Omental fat pad (tissue), 4 donors: ENCODE measurements at places on chromosomes 16 and 17. TPM values are rescaled to one million over a fixed set of nuclear protein-coding genes. Genes with fewer than 3 reads are reported as not detected.

TBC1D3B gene
- total RNA-seq = 6.9 TPM

C16orf86 gene
- total RNA-seq = 8.2 TPM

TMEM132E gene
- not detected for total RNA-seq

ZSCAN10 gene
- not detected for total RNA-seq

ATP2C2 gene
- total RNA-seq = not detected

UTS2R gene
- total RNA-seq = not detected

C1QTNF8 gene
- total RNA-seq = not detected

CLEC18A gene
- 1.8 TPM for total RNA-seq

TAC4 gene
- not detected for total RNA-seq

CACNG5 gene
- total RNA-seq = not detected

ACSF3 gene
- 27.6 TPM for total RNA-seq

COPZ2 gene
- total RNA-seq = 44.2 TPM

HOXB13 gene
- total RNA-seq = not detected

BEAN1 gene
- 0.94 TPM for total RNA-seq

KIF2B gene
- total RNA-seq = not detected

ALOX12B gene
- total RNA-seq = not detected

MRC2 gene
- 22.2 TPM for total RNA-seq

KRTAP4-5 gene
- not detected for total RNA-seq

MYL11 gene
- not detected for total RNA-seq

ZNF423 gene
- total RNA-seq = 9.7 TPM

ELOB gene
- 181 TPM for total RNA-seq

MAPT gene
- 4.7 TPM for total RNA-seq

DPEP3 gene
- not detected for total RNA-seq

BTBD17 gene
- 0.36 TPM for total RNA-seq

TPSG1 gene
- 1.3 TPM for total RNA-seq

GP2 gene
- total RNA-seq = not detected

FHOD1 gene
- total RNA-seq = 23.9 TPM

KRT222 gene
- 2.0 TPM for total RNA-seq

MXRA7 gene
- total RNA-seq = 178 TPM

CD300A gene
- 13.6 TPM for total RNA-seq

EPX gene
- not detected for total RNA-seq

ARHGAP27 gene
- total RNA-seq = 23.9 TPM

CD300E gene
- total RNA-seq = 1.7 TPM

TAOK2 gene
- 48.2 TPM for total RNA-seq

CIBAR2 gene
- not detected for total RNA-seq

WNT9B gene
- not detected for total RNA-seq

TMEM238L gene
- total RNA-seq = not detected

KRT33A gene
- total RNA-seq = not detected

TNFRSF12A gene
- total RNA-seq = 465 TPM

CSH1 gene
- not detected for total RNA-seq

KCNJ2 gene
- total RNA-seq = 1.9 TPM

CHP2 gene
- not detected for total RNA-seq

CACNG1 gene
- not detected for total RNA-seq

TNFRSF17 gene
- not detected for total RNA-seq

APRT gene
- total RNA-seq = 94.4 TPM

TBC1D3E gene
- not detected for total RNA-seq
